Upper lobe of right lung (tissue), 1 donor: ENCODE measurements at places on chromosomes 2 and 18. TPM values are rescaled to one million over a fixed set of nuclear protein-coding genes. Genes with fewer than 3 reads are reported as not detected.

Gene ACADL
- total RNA-seq, result 41.6 TPM

Gene SATB2
- 3.9 TPM for total RNA-seq

DNA sequence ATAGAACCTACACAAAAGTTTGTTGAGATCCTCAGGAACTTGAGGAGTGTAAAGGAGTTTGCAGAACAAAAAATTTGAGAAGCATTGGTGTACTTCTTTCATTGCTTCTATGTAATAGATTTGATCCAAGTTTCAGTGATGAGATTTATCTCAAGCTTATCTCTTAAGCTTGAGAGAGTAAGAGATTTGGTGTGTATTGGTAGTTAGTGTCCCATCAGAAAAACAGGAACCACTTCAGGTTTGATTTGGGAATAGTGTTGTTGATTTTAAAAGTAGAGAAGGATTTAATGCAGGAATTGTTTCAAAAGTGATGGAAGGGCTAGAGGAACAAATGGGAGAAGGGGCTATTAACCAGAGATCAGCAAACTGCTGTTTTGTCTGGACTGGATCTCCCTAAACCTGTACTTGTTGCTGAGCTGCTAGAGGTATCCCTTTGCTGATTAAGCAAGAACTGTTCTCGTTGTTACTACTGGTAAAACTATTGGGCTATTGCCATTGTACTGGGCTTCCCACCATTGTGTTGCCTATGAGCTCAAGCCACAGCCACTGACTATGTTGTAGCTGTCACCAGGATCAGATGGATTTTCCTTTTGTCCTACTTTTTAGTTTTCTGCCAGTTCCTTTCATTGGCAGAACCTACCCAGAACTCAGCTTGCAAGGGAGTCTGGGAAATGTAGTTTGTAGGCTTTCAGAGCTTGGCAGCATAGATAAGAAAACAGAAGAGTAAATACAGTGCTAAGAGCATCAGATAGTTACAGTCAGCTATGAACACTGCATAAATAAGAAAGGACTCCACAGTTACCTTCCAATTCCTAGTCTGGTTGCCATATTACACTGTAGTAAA, 39.3 kb downstream of the RAB10 start:
- no peak for DNase-seq

DNA sequence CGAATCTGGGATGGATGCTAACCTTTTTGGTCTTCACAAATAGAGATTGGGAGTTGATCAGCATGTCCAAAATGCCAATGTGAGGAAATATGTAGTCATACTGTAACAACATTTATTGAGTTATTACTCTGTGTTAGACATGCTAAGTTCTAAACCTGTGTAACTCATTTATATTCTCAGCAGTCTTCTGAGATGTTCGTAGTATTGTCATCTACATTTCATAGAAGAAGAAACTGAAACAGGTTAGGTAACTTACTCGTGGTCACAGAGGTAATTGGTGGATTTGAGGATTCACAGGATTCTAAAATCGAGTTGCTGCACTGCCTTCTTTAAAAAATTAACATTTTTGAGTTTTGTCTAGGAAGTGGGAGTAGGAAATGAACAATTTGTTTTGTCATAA, 162.1 kb downstream of the UBE2E3 start:
- DNase-seq, result no peak

DNA sequence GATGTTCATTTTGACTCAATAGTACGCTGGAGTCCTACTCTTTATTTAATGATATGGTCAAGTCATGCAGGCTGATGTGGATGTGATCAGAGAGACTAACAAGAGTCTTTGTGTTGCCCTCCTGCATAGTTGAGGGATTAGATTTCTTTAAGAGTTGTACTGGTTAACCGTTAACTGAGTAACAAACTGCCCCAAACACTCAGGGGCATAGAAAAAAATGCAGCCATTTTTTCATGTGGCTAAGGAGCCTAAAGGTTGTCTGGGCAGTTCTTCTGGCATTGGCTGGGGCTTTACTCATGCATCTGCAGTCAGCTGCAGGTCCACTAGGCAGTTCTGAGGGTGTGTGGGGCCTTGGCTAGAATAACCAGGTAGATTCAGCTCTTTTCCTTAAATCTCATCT, 32.5 kb downstream of the DOCK10 start:
- DNase-seq, result no peak
